ENCODE measurements at places on chromosomes 5 and 9. TPM values are rescaled to one million over a fixed set of nuclear protein-coding genes. Genes with fewer than 3 reads are reported as not detected.

The WDR31 gene
- total RNA-seq = 0.67 TPM

The ALDH7A1 gene
- 26.9 TPM for total RNA-seq

The ANXA1 gene
- total RNA-seq = 421 TPM

The GGTA1 gene
- not detected for total RNA-seq

The CDKN2B-AS1 gene
- total RNA-seq = 0.89 TPM

The HTR4 gene
- not detected for total RNA-seq

The CLINT1 gene
- total RNA-seq = 62.0 TPM

The EQTN gene
- not detected for total RNA-seq

The SHC3 gene
- 3.9 TPM for total RNA-seq

The ARHGEF28 gene
- total RNA-seq = 9.2 TPM

The GPR150 gene
- 0.59 TPM for total RNA-seq

Measured in bronchus fibroblast of lung (primary cell).